ENCODE measurements at places on chromosomes 6 and 20.

DNA sequence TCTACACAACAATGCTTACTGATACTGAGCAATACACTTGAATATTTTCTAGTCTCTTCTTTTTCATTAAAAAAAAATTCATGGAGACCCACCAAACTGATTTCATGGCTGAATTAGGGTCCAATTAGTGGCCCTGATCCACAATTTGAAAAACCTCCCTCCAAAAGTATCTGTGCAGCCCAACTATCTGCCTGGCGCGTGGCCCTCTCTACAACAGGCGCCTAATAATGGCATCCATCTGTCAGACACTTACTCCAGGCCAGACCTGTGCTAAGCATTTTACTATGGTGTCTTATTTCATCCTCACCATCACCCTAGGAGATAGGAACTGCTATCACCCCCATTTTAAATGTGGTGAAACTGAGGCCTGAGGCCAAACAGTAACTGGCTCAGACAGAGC, 14.0 kb downstream of the TFEB start:
- H3K27ac ChIP-seq: peak overlapping the region; percentile 86
- no peaks in the 10 kb centered on the region for H3K27me3 ChIP-seq
- no peak for DNase-seq

DNA sequence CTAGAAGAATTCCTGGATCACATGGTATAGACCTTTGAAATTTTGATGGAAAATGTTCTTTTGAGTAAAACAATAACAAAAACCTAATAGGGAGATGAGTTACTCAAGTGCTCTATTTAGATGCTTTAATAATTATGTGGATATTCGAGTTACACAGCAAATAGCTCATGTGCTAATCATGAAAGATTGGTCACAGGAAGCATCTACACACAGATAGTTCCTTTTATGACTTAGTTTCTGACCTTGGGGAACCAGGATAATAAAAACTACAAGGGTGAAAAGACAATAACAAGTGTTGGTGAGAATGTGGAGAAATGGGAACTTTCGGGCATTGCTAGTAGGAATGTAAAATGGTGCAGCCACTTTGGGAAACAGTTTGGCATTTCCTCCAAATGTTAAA, 19.7 kb downstream of the UBE2V1 start:
- no peaks in the 10 kb centered on the region for H3K27me3 ChIP-seq
- H3K36me3 ChIP-seq: peaks cover 71% of the 10 kb centered on the region
- no peak overlapping the region for H3K4me3 ChIP-seq
- no peak for DNase-seq
- H3K4me1 ChIP-seq: peaks cover 6% of the 10 kb centered on the region

- no peaks in the 10 kb centered on the region for H3K27me3 ChIP-seq
- H3K27ac ChIP-seq: no peak overlapping the region
- no peak for DNase-seq
- H3K4me3 ChIP-seq: no peak overlapping the region
- peaks cover 3% of the 10 kb centered on the region for H3K4me1 ChIP-seq
These were observed 104.9 kb downstream of the FOXO3 start for GRCh38 chr6:108665495-108666196.

- H3K27ac ChIP-seq: no peak overlapping the region
- DNase-seq: no peak
- H3K4me3 ChIP-seq: no peak overlapping the region
These were observed 13.1 kb upstream of the CST7 start for GRCh38 chr20:24935766-24936525.

DNA sequence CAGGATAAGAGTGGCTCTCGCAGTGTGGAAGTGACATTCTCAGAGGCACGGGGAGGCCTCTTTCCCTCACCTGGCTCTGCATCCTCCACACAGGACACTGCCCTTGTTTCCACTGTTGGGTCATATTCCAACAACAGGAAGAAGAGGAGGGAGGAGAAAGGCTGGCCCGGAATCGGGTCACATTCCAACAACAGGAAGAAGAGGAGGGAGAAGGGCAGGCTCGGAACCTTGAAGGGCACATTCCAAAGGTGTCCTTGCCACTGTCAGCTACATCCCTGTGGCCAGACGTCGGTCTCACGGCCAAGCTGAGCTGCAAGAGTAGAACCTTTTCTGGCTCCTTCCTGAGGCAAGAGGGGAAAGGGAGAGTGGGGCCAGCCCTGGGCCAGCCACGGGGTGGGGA, 25.4 kb downstream of the CHRNA4 start:
- no peaks in the 10 kb centered on the region for H3K36me3 ChIP-seq
- H3K27me3 ChIP-seq: peaks cover 14% of the 10 kb centered on the region
- no peak for DNase-seq

DNA sequence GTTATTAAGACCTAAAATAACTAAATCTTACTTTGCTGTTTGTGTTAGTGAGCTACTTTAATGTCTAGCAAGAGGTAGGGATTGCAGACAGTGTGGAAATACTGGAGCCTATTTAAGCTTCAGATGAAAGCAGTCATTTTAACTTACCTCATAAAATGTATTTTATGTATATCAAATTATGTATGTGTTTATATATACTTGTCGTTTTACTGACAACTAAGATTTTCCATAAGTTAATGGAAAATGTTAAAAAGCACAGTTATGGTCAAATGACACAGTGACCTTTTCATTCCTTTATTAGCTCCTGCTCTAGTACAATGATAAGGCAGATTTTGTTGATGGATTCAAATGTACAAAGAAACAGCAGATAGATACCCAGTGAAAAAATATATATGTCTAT, 34.6 kb downstream of the QKI start:
- no peaks in the 10 kb centered on the region for H3K27me3 ChIP-seq
- DNase-seq: no peak
- peaks cover 3% of the 10 kb centered on the region for H3K36me3 ChIP-seq
- peaks cover 37% of the 10 kb centered on the region for H3K4me1 ChIP-seq

- no peak overlapping the region for H3K4me3 ChIP-seq
- H3K36me3 ChIP-seq: peaks cover 28% of the 10 kb centered on the region
- H3K27ac ChIP-seq: no peak overlapping the region
- no peaks in the 10 kb centered on the region for H3K27me3 ChIP-seq
These were observed 47.7 kb downstream of the COL19A1 start for GRCh38 chr6:69914015-69914485.

GRCh38 chr6:75428204-75428603, 65.4 kb downstream of the FILIP1 start:
- no peak overlapping the region for H3K4me3 ChIP-seq
- no peaks in the 10 kb centered on the region for H3K36me3 ChIP-seq
- H3K4me1 ChIP-seq: no peaks in the 10 kb centered on the region
- DNase-seq: no peak

- H3K27ac ChIP-seq: no peak overlapping the region
- no peaks in the 10 kb centered on the region for H3K36me3 ChIP-seq
- peaks cover 7% of the 10 kb centered on the region for H3K4me1 ChIP-seq
- H3K4me3 ChIP-seq: no peak overlapping the region
- peaks cover 47% of the 10 kb centered on the region for H3K27me3 ChIP-seq
These were observed 132.1 kb upstream of the ZNF184 start for GRCh38 chr6:27604986-27605385.

DNA sequence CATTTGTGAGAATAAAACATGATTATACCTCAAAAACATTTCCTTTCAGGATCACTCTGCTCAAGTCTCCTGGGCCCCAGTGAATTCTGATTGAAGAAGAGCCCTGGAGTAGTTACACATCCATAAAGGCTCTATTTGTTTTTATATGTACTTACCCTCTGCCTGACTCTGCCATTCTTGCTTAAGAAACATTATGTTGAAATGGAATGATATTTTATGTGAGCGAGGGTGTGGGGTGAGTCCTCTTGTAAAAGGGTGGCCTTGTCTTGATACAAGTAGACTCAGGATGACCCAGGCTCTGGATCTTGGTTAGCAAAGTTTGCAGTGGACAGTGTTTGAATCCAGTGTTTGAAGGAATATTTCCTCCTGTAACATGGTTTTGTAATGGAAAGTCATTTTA, 215.4 kb upstream of the PREP start:
- peaks cover 7% of the 10 kb centered on the region for H3K27me3 ChIP-seq
- no peak for DNase-seq
- no peaks in the 10 kb centered on the region for H3K36me3 ChIP-seq
- no peak overlapping the region for H3K27ac ChIP-seq
- H3K4me3 ChIP-seq: no peak overlapping the region

DNA sequence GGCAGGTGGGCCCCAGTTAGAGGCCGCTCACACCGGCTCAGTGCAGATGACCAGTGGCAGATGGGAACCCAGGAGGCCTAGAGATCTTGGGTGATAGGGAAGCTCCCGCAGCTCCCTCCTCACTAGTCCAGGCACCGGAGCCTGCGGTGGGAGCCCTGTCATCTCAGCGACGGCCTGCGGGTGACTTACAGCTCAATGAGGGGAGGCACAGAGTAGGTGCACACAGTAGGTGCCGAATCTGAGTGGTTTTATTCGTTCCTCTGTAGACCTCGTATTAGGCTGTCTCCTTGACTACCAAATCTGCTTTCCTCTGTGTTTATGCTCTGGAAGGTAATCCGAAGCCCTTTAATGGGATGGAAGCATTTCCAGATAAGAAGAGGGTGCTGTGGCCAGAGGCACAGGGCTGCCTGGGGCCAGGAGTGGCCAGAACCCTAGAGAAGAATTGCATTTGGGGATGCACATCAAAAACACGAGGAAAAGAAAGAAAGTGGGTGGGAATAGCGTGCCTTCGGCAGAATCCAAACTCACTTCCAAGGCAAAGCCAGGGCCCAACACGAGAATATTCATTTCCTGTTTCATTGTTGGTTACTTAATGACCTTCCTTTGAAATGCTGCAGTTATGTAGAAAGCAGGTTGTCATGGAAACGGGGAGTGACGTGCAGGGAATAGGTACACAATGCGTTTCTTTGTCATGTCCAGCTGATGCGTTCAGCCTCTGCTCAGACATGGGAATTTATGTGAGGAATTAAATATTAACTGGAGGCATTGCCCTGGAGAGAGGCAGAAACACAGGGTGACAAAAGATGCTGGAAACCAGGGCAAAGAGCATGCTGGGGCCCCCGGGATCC, 24.7 kb downstream of the MYT1 start:
- no peak overlapping the region for H3K4me3 ChIP-seq
- no peaks in the 10 kb centered on the region for H3K36me3 ChIP-seq
- no peak overlapping the region for H3K27ac ChIP-seq
- H3K4me1 ChIP-seq: no peaks in the 10 kb centered on the region
- no peak for DNase-seq

DNA sequence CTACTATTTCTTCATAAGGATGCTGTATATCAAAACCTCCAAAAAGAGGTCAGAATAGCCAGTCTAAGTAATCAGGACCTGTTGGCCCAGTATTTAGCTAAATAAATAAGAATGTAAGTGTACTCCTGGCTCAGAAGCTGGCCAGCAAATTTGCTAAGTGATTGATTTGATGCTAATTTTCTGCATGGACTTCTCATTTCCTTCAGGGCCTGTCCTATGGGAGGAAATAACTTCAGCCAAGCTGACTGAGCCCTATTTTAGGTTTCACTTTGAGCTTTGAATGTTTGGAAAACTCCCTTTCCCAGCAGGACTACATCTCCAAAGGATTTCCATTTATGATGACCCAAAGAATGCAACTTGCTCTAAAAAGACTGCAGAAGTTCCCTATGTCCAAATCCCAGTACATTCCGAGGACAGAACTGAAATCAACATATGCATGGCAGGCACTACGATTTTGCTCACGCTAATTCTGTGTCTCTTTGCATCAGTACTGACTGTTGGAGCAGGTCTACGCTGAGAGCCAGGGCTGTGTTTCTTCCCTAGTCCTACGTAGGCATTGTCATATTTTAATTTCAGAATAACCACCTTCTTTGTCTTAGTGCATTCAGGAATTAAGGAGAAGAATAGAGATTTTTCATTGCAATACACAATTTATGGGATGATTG, 441.4 kb upstream of the PLCB4 start:
- H3K4me1 ChIP-seq: no peaks in the 10 kb centered on the region
- H3K27me3 ChIP-seq: no peaks in the 10 kb centered on the region
- H3K27ac ChIP-seq: no peak overlapping the region

DNA sequence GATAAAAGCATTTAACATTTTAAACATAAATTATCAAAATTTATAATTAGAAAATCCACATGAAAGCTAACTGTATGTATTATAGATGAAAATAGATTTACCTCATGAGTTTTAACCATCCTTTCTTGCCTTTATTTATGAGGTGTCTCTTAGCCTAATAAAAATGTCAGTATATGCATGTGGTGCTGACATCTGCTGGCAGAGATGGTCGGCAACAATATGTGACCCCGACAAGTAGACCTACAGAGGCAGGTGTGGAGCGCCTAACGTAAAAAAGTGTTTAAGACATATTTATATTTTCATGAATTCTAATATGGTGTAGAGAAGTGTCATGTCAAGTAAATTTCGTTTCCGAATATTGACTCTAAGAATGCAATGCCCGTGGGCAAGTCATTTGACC, 149.0 kb upstream of the FUT9 start:
- H3K4me3 ChIP-seq: no peak overlapping the region
- H3K27me3 ChIP-seq: no peaks in the 10 kb centered on the region
- H3K4me1 ChIP-seq: no peaks in the 10 kb centered on the region

- DNase-seq: no peak
- H3K4me3 ChIP-seq: no peak overlapping the region
- H3K36me3 ChIP-seq: no peaks in the 10 kb centered on the region
- peaks cover 26% of the 10 kb centered on the region for H3K27me3 ChIP-seq
These were observed 105.5 kb downstream of the DHX35 start for GRCh38 chr20:39067526-39068216.

DNA sequence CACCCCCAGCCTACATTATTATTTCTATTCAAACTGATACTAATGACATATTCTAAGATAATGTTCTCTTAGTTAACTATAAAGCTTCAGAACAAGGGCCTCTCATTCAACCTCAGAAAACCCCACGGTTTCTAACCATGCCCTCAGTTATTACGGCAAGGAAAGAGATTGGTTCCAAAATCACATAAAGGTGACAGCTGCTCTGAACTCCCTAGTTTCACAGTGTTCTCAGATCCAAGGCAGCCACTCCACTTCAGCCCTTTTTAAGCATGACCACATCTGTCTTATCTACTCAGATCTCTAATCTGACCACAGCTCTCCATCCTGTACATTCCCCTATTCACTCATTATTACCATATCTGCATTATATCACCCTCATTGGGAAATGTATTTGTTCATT, 98.8 kb upstream of the CEP85L start:
- H3K4me3 ChIP-seq: no peak overlapping the region
- no peaks in the 10 kb centered on the region for H3K27me3 ChIP-seq
- peaks cover 33% of the 10 kb centered on the region for H3K4me1 ChIP-seq
- DNase-seq: no peak
- H3K36me3 ChIP-seq: no peaks in the 10 kb centered on the region
